CD4-positive, alpha-beta T cell (primary cell): ENCODE measurements at places on chromosomes 12 and 14.

GRCh38 chr12:57522887-57523705 is 472 bp downstream of the MBD6 start:
- DNase-seq = no peak

- DNase-seq = no peak
Measured at GRCh38 chr12:39065455-39065854, 160.1 kb upstream of the CPNE8 start.

- DNase-seq = no peak
Measured at GRCh38 chr12:57180321-57180989, 33.0 kb upstream of the LRP1-AS start.

GRCh38 chr14:23520899-23521533 is 30.5 kb downstream of the ZFHX2 start:
- no peak for DNase-seq

GRCh38 chr14:60227291-60227690 is 21.7 kb upstream of the PPM1A start:
- no peak for DNase-seq

GRCh38 chr14:61822458-61822857 is 60.2 kb downstream of the SNAPC1 start:
- DNase-seq = no peak

- DNase-seq = peak; percentile 8
Measured at GRCh38 chr14:53180272-53181221, 27.4 kb upstream of the DDHD1 start.

- no peak for DNase-seq
Measured at GRCh38 chr14:90911121-90911520, 94.9 kb upstream of the TTC7B start.

DNA sequence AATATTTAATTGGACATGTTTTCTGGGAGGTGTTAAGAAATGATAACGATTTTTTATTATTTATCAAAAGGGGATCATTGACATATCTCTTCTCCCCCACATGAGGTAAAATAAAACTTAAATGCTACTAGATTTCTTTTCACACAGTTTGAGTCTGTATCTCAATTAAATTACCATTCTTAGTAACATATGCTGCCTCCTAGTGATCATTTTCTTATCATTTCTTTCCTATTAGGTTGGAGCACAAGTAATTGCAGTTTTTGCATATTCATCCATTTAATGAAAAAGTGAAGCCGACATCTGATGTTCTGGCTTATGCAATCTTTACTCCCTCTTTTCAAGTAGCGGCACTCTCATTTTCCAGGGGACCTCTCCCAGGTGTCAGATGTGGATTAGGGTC is 24.9 kb downstream of the PUS7L start:
- no peak for DNase-seq

- DNase-seq = no peak
Measured at GRCh38 chr14:55535516-55536203, 44.3 kb upstream of the KTN1 start.

DNA sequence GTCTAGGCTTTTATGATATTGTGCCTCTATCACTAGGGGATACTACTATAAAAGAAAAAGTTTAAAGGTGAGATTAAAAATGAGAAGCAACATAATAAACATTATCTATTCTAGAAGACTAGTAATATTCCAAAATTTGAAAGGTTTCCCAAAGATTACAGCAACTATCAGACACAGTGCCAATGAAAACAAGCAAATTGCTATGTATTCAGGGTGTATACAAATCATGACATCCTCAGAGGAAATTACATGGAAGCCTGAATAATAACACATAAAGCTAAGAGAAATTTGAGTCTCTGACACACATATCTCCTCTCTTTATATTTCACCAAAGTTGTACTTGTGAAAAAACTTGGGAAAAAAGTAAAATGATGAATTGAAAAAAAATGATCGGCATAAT is 327.0 kb downstream of the SEC23A start:
- no peak for DNase-seq

GRCh38 chr12:118418385-118419057 is 42.2 kb downstream of the SUDS3 start:
- no peak for DNase-seq

GRCh38 chr14:102232348-102232625 is 72.7 kb downstream of the MOK start:
- no peak for DNase-seq

DNA sequence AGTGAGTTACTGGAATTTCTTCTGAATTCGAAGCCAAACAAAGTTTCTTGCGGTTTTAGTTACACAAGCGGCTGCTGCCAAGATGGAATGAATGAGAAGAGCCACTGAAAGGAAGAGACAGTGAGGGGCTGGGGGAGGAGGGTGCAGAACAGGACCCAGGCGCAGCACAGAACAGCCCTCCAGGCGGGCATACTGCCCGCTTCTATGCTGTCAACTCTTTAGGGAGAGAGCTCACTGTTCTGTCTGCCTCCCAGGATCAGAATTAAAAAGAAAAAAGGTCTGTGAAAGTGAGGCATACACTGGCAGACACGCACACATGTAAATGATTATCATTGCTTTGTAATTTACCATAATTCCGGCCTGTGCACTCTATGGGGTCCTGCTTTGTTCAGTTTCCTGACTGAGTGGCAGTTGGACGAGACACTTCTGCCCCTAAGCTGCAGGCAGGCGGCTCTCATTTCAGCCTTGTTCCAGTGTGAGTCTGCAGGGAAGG is 231.6 kb downstream of the CACNA1C start:
- DNase-seq = no peak

- no peak for DNase-seq
Measured at GRCh38 chr14:21203470-21204166, 47.8 kb upstream of the OR5AU1 start.

- DNase-seq = no peak
Measured at GRCh38 chr14:63603749-63604277, 37.9 kb downstream of the WDR89 start.

GRCh38 chr12:6182279-6182898 is 17.8 kb upstream of the CD9 start:
- no peak for DNase-seq

DNA sequence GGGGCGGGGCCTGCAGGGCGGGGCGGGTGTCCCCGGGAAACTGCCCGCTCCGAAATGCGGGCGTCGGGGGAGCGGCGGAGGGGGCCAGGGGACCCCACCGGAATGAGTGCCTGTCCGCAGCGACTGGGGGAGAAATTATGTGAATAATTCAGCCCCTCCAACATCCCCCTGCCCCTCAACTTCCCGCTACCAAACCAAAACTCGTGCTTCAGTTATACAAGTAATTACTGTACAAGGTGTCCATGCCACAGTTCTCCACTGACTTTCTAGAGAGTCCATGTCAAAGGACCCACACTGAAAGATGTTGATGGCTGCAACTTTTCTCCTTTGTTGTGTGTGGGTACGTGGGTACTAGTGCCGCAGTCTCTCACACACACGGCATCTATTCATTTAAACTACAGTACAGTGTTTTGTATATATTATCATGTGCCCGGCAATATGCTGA is 414 bp upstream of the CDK17 start:
- DNase-seq = no peak

- DNase-seq = no peak
Measured at GRCh38 chr12:65823513-65824375, 539 bp upstream of the HMGA2 start.

- no peak for DNase-seq
Measured at GRCh38 chr12:3580094-3580749, 89.2 kb downstream of the PRMT8 start.

DNA sequence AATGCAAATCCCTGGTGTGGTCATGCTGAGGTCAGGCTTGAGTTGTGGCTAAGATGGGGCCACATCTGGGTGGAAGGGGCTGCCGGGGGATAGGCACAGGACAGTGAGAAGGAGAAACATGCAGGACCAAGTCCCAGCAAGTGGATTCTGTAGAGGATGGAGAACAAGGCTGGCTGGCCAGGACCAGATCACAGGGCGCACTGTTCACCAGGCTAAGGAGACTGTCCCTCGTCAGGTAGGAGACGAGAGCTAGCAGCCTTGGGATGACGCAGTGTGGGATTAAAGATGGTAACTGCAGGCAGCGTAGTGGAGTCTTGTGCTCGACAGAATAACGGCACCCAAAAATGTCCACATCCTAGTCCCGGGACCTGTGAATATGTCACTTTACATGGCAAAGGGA is 336.1 kb downstream of the BCL11B start:
- no peak for DNase-seq

DNA sequence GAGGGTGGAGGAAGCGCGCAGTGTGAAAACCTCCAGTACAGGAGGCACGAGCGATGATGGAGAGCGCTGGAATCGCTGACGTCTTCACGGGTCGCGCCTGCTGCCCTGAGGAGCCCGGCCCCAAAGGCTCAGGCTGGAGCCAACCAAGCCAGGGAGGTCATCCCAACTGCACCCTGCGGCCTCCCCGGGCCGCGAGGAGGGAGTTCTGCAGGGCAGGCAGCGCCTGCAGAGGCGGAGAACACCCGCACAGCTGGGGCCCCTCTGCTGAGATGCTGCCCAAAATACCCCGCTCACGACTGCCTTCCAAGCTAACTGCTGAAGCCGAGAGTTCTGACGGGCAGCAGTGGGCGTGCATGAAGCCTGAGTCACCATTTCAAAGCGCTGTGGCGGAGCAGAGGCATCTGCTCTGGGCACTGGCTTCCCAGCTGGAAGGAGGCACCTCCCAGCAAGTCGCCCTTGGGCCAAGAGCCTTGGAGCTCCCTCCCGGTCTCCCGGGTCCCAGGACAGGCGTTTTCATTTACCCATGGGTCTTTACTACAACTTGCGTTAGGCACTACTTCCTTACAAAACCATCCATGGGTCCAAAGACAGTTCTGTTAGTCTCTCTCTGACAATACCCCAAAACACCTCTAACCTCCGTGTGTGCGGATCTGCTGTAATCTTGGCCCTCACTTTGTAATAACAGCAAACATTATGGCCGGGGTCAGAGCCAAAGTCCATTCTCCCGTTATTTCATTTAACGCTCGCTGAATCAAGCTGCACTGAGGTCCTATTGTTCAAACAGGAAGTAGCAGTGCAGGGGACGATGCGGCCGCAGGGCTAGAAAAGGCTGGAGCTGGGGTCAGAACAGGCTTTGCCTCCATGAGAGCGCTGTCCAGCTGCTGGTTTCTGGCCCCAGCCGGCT is 60.1 kb upstream of the RIMBP2 start:
- DNase-seq = peak; percentile 17

DNA sequence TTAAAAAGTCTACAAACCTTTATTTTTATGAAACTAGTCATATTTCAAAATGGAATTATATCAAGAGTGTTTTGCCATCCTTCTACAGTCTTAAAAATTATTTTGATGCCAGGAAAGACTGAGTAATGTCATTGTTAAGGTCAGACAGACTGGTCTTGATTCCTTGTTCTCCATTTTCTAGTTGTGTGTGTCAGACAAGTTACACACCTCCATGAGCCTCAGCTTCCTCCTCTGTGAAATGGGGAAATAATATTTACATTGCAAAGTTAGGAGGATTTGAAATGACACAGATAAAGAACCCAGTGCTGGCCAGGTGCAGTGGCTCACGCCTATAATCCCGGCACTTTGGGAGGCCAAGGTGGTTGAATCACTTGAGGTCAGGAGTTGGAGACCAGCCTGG is 47.4 kb upstream of the ELK3 start:
- DNase-seq = no peak

DNA sequence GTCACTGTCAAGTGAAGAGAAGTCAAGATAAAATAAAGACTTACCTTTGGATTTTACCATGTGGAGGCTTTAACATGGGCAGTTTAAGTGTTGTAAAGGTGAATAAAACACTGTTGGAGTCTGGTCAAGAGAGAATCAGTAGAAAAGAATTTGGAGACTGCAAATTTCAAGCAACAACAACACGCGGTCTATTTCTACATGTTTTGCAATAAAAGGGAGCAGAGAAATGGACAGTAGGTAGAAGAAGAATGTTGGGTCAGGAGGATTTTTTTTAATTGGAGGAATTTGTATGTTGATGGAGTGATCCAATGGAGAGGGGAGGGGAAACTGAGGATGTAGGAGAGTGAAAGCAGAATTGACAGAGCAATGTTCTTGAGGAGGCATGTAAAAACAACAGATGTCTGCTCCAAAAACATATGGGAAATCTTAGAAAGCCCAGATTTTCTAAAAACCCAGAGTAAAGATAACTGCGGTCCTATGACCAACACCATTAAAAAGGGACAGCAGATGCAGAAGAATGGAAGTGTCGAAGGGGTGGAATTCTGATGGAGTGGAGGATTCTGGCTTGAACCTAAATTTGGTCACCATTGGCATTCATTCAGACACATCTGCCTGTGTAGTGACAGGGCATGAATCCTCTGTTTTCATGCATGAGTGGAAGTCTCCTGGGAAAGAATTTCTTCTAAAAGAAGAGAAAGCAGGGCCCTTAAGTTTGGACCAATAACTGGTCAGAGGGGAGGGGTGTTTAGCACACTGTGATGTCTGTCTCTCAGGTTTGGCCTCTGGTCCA is 68.0 kb upstream of the OSBPL8 start:
- DNase-seq = no peak

GRCh38 chr12:1346126-1346525 is 248.3 kb downstream of the FBXL14 start:
- no peak for DNase-seq

DNA sequence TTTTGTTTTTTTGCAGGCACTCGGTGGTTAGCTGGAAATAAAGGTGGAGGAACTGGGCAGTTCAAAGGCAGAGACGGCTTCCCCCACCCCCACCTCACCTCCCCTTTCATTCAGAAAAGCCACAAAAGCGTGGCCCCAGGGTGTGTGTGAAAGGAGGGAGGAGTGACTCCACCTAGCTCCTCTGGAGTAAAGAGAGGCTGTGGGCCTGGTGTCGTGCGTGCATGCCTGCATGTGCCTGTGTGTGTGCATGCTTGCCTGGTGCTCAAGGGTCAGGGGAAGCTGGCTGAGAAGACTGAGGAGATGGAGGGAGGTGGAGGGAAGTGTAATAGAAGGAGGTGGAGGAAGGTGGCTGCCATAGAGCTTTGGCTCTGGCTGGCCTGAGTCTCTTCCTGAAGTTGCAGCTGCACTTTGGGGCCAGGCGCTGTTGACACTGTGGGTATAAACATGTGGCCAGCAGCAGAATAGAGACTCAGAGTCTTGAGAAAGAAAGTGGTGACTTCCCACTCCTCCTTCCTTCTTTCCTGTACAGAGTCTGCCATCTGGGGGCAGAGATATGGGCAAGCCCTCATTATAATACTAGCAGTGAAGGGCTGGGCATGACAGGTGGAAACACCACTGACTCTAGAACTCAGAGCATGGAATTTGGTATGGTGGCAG is 36.9 kb upstream of the SINHCAF start:
- DNase-seq = no peak

DNA sequence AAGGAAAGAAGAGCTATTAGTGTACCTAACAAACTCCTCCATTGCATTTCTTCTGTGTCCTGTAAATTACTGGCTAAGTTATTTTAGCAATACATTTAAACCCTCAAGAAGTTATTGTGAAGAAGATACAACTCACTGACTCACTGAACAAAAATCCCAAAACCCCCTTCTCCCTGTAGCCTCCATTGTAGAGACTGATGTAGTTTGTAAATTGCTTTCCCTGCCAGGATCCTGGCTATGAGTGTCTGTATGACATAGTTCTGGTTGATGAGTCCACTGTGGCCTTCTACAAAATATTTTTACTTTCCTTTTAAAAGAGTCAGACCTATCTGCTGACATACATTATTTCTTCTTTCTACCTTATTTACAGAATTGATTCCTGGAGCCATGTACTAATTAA is 155.6 kb downstream of the SLC6A15 start:
- no peak for DNase-seq
